ENCODE measurements at places on chromosomes 5 and 9.

DNA sequence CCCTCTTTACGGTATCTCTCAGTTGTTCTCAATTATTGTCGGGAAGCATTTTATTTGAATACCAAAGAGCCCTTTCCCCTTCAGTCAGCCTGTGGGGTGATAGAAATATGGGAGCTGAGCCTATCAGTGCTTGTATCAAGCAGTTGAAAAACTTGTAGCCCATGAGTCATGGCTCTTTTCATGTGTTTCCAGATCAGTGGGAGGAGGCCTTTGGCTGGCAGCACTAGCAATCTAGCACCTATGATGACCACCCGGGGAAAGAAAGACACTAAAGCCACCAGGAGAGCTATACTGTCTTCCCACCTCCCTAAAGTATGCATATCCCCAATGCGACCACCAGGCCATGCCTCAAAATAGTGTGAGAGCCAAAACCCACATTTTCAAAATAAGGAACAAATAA is 696.9 kb upstream of the C9orf72 start:
- DNase-seq: no peak

- no peak for DNase-seq
These were observed 7.6 kb downstream of the ENC1 start for GRCh38 chr5:74632947-74633356.

DNA sequence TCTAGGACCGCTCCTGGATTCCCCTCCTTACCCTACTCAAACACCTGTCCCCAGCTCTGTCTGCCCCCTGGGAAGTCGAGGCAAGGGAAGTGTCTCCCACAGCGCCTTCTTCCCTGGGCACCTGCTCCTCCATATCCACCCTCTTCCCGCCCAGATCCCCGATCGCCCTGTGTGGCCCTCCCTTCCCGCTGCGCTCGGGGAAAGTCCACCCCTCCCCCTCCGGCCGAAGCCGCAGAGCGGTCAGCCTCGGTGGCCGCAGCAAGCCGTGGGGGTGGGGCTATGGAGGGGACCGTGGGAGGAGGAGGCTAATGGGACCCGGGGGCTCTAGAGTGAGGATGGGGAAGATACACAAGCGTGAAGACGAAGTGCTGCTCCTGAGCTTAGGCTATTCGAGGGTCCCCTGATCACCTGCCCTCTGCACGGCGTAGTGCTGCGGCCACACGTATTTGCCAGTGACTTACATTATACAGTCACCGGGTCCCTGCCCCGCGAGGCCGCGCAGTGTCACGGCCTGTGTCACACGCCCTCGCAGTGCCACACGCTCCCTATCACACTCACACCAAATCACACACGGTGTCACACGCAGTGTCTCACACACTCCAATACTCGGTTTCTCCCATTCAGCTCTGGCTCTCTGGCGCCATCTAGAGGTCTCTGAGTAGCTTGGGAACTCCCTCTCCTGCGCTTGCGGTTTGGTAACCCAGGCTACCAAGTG is 658 bp upstream of the PCDH1 start:
- DNase-seq: peak; percentile 83

DNA sequence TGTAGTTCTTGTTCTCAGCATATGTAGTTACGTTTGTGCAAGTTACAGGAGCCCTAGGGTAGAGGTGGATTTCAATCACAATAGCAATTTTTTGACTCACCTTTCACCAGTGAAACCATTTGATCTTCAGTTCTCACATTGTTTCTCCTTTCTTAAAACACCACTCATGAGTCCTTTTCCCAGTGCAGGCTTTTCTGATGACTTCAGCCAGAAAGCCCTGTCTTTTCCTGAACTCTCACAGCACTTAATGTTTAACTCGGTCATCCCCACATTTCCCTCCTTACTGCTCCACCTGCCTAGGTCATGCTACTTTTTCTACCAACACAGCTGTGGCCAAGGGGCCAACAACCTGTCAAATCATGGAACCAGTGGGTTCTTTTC is 37.9 kb downstream of the ARHGEF28 start:
- no peak for DNase-seq

GRCh38 chr5:172528440-172528839 is 74.1 kb upstream of the SH3PXD2B start:
- DNase-seq: no peak

GRCh38 chr5:36017622-36018021 is 26.4 kb upstream of the UGT3A1 start:
- no peak for DNase-seq

DNA sequence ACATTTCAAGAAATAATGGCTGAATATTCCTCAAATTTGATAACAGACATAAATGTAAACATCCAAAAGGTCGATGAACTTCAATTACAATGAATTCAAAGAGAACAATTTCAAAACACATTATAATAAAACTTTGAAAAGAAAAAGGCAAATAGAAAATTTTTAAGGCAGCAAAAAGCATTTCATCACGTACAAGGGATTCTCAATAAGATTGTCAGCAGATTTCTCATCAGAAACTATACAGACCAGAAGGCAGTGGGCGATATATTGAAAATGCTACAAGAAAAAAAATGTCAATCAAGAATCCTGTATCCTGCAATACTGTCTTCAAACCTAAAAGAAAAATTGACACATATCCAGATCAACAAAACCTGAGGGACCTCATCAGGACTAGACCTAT is 62.0 kb downstream of the EDIL3 start:
- no peak for DNase-seq

DNA sequence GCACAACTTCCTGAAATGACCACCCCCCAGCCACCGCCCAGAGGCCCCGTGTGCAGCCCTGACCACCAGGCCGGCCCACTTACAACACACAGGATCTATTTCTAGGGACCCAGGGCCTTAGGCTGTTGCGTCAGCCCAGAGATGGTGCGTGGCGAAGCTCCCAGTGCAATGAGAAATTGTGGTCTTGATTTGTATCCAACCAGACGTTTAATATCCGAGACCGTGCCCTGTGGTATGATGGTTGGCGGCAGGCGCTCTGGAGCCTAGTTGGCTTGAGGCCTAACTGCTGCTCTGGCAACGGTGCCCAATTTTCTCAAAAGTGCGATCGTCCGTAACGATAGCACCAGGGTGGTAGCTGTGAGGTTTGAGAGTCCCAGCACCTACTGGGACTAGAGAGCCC is 32.6 kb upstream of the SLC6A19 start:
- DNase-seq: no peak

DNA sequence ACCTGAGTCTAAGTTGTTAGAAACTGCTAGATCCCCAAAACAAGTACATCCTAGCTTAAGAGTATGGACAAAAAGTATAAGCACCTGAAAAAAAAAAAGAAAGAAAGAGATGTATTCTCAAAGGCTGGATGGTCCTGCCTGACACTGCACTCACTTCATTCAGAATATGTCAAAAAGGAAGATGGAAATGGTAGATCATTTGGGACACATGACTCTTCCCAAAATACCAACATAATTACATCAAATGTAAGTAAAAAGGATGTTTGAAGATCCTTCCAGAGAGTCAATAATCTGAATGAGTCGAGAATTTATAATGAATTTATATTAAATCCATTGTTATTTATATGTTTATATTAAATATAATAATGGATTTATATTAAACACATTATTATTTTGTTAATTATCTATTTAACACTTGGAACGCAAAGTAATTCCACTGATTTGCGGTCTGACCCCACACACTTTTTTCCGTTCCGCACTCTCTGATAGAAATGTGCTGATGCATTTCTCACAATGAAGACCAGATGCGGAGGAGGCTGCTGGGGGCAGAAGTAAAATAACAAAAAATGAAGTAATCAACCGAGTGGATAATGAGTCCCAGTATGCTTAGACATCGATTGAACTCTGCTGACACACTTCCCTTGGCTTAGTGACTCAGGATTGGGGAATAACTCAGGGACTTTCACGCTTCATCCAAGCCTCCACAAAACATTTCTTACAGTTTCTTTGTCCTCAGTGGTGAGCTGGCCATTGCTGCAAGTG is 201.2 kb downstream of the ADAMTS12 start:
- DNase-seq: no peak

GRCh38 chr5:53180538-53180937 is 71.0 kb upstream of the MOCS2 start:
- DNase-seq: no peak

- no peak for DNase-seq
These were observed 24.7 kb downstream of the NXNL2 start for GRCh38 chr9:88559661-88560060.

DNA sequence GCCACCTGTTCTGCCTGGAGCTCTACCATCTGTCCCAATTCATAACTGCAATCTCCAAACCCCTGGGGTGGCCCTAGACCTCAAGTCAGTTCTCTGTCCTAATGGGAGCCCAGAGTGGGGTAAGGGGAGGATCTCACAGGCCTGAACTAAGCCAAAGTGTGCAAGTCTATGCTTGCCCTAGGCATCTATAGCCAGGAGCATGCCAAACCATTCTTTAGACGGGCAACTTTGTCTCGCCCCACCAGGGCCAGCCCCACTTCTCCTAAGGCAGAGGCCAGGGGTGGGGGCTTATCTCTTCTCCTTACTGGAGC is 3.3 kb downstream of the ACSL6 start:
- no peak for DNase-seq

DNA sequence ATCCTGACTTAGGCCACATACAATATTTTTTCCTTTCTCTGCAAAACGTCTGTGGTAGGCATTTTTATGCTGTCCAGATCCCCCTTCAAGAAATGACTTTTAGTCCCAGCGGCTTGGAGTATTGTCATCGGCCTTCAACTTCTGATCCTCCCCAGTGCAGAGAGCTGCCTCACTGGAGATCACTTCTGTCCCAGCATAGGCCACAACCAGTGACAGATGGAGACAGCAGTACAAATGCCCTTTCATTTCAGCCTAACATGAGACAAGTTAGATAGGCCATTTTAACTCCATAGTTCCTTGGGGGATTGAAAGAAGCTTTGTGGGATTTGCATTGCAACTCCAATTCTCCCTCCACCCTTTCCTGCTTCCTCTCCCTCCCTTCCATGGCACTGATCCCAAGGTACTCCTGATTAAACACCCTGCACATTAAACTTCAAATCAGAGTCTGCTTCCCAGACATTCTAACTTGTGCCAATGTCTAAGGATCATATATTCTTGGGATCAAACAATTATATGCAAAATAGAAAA is 3.2 kb upstream of the MAMDC2 start:
- no peak for DNase-seq

GRCh38 chr5:178305801-178306200 is 73.2 kb upstream of the PHYKPL start:
- no peak for DNase-seq

DNA sequence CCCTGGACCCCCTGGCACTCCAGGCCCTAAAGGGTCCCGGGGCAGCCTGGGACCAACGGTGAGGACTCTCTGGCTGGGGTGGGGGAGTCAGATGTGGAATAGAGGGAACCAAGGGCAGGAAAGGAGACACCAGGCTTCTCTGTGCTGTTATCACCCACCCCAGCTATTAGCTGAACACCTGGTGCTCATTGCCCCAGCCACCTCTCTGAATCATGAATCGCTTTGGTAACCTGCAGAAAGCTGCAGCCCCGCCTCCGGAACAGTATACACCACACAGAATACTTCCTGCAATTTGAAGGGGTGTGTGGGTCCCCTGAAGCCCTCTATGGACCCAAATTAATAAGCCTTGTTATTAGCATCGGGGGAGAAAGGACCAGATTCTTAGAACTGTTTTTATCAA is 40.4 kb upstream of the ORM1 start:
- no peak for DNase-seq

DNA sequence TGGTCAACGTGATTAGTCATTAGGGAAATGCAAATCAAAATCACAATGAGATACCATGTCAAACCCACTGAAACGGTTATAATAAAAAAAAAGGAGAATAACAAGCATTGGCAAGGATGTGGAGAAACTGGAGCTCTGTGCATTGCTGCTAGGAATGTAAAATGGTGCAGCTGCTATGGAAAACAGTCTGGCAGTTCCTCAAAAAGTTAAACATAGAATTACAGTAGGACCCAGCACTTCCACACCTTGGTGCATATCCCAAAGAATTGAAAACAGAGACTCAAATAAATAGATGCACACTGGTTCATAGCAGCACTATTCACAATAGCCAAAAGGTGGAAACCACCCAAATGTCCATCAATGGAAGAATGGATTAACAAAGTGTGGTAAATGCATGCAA is 201.5 kb upstream of the TUT7 start:
- no peak for DNase-seq

DNA sequence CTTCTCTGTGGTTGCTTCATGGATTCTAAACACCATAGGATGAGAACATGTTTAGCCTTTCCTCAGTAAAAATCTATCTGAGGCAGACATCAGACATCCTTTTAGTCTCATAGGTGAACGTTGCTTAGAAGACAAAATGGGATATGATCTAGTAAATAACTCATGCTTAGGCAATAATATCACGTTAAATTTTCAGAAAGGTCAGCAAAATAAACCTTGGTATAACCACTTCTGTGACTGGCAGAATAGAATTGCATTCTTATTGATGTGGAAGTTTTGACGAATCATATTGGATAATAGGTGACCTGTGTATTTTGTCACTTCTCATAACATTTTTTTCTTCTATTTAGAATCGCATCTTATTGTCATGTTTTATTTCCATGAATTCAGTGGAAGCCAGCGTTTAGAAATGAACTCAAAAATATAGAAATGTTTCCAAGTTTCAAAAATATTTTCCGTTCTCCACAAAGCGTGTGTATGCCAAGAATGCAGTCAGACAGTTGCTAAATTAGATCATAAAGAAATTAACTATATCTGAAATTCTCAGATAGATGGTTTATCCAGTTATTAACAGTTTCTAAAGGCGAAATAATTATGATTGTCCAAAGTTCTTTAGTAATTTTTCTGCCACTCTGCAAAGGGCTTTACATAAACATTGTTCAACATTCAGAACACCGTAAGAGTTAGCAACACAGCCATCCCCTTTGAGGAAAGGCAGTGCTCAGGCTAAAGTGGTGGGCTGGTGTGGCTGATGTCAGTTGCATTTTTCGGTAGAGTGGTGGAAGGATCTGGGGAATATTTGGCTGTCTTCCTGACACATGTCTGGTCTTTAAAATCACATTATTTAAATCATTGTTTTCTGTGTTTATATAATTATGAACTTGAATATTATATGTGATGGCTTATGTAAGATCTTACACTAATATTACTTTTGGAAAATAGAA is 827.2 kb downstream of the MTRR start:
- DNase-seq: no peak

DNA sequence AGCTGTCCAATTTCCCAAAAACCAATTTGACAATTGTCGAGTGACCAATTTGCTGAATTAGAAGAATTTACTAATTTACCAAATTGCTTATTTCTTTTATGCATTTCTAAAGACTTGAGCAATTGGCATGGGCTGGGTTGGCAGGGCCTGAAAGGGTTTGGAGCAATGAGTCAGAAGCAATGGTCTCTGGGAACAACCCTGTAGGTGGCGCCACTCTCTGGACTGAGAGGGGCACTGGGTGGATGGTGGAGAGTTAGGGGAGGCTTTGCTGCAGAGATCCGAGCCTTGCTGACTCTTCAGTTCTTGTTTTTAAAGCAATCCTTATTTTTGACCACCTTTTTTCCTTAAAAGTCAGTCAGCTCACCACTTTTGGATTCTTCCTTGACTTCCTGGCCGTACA is 71.5 kb upstream of the RPS23 start:
- DNase-seq: no peak

GRCh38 chr9:116496167-116496566 is 190.9 kb upstream of the TRIM32 start:
- no peak for DNase-seq

- DNase-seq: peak; percentile 77
These were observed 99.4 kb downstream of the C5orf15 start for GRCh38 chr5:133868946-133869518.
